ENCODE measurements at places on chromosomes 13 and 19.

DNA sequence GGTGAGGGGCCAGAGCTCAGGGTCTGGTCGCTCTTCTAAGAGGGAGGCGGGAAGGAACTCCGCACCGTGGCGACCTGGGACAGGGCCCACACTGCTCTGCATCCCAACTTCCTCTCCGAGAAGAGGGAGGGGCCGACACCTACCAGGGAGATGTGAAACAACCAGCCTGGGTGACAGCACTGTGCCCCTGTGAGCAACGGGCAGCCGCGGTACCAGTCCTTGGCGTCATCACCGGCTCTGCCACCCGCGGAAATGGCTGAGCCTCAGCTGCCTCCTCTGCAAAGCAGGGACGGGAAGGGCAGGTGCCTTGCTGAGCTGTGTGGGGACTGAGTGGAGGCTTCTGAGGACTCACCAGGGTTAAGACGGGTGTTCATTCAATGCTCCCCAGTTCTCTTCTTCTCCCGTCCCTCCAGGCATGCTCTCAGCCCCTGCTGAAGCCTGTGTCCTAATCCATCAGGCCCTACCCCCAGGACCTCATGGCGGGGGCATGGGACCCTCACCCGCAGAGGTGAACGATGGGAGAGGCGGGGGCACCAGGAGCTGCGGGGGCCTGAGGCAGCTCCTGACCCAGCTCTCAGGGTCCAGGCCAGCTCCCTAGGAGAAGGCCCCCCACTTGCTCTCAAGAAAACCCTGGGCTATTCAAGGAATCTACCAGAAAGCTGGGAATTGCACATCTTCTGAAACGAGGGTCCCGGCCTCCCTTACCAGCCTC lies 9.3 kb downstream of the ZNF787 start:
- DNase-seq, result no peak

DNA sequence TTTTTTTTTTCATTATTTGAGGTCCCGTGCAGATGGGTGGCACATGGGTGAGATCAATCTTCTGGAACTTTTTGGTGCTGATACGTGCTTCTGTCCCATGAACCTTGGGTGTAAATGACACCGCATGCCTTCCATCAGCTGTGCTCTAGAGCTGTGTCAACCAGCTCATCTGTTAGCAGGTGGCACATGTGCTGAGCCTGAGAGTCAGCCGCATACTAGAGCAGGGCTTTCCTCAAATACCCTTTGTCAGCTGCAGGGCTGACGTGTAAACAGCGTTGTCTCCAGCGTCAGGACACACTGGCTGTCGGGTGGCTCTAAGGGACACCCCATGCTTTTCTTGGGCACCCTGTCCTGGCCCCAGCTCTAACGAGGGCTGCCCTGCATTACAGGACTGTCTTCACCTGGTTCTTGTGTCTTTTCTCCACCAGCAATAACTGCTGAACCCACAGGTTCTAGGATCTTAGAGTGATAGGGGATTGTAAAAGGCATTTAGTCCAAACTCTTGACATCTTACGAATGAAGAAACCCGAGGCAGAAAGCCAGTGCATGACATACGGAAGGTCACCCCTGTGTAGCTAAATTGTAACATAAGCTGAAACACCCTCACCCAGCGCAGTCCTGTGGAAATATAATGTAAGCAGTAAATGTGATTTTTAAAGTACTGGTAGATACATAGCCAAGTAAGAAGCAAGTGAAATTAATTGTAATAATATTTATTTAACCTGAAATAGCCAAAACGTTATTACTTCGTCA lies 119.5 kb downstream of the LRCH1 start:
- no peak for DNase-seq

GRCh38 chr13:75785130-75785529 lies 149.0 kb downstream of the LMO7 start:
- peak; percentile 43 for DNase-seq

- peak; percentile 6 for DNase-seq
Measured at GRCh38 chr13:62294244-62294643, 878.6 kb upstream of the PCDH20 start.

GRCh38 chr13:42040730-42041010 lies 7.8 kb upstream of the DGKH start:
- no peak for DNase-seq

DNA sequence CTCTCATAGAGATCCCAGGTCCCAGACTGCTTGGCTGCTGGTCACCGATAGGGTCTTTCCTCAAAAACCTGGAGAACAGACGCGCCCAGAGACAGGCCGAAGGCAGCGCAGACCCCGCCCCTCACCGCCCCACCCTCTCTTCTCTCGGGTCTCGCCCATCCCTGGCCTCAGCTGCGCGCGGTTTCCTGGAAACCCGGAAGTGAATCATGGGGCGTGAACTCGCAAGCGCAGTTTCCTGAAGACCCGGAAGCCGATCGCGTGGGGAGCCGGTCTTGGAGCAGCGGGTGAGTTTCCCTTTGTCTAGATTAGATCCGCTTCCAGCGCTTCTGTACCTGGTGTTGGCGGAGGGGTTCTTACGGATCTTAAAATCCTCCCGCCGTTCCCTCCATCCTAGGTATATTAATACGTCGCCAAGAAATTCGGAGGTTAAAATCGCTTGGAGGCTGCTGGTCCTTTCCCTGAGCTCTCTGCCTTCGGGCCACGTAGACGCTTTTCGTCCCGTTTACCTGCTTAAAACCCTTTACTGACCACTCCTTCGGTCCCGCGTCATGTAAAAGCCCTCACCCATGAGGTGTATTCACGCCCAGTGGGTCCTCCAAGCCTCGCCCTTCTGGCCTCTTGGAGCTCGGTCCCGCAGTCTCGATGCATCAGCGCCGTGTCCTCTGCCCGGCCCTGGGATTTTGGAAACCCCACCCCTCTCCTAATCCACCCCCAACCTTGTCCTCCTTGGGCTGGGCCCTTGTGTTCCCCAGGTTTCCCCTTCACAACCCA lies at the start of gene ZNF578:
TSS of gene ZNF578 (plus strand) at position 230 of the 771 bp plus-strand sequence. CDS start 48,293 bp downstream, outside the sequence.
- peak; percentile 84 for DNase-seq

DNA sequence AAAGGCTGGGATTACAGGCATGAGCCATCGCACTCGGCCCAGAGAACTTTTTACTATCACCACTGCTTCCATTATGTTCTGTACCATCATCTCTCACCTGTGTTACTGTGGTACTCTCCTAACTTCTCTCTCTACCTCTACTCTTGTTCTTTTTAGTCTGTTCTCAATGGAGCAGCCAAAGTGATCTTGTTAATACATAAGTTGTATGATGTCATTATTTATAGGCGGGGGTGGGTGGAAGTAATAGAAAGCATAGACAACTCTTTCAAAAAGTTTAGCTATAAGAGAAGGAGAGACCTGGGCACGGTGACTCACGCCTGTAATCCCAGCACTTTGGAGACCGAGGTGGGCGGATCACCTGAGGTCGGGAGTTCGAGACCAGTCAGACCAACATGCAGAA lies 3.0 kb downstream of the ZNF570 start:
- DNase-seq, result no peak

GRCh38 chr19:51681286-51681941 lies 11.7 kb upstream of the SPACA6 start:
- no peak for DNase-seq

GRCh38 chr13:99760456-99760855 lies 211.1 kb downstream of the ZIC5 start:
- DNase-seq, result no peak

DNA sequence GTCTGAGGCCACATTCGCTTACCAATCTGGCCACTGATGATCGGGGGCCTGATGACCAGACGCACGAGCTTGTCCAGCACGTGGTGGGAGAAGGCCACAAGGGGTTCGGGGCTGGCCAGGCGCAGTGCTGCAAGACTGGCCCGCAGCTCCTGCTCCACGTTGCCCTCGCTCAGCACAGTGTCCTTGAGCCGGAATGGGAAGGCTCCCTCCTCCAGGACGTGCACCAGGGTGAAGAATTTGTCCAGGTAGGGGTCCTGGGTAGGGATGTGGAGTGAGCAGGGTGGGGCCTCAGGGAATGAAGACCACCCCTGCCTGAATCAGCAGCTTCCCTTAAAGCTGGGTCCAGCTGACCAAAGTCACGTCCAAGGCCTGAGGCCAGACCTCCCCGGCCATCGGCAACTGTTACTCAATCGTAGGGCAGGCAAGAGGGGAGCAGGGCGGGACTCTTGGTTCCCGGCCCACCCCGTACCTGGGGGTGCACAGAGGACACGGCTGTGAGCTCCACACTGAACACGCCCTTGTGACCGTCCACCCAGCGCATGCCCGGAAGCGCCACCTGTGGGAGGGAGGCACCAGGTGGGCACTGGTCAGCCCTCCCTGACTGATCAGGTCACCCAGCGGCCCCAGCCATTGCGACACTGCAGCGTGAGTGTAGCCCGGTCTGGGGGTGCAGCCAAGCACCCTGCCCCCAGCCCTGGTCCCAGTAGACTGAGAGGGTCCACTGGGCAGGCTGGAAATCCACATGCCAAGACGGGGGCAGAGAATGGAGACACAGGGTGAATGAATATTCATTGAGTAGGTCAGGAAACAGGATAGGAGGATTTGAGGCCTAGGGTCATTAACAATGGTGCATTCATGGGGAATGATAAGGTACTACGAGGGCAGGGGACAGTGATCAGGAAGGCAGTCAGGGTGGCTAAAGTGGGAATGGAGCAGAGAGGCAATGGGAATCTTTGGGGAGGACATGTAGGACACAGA lies 2.8 kb upstream of the ANGPTL8 start:
- no peak for DNase-seq

DNA sequence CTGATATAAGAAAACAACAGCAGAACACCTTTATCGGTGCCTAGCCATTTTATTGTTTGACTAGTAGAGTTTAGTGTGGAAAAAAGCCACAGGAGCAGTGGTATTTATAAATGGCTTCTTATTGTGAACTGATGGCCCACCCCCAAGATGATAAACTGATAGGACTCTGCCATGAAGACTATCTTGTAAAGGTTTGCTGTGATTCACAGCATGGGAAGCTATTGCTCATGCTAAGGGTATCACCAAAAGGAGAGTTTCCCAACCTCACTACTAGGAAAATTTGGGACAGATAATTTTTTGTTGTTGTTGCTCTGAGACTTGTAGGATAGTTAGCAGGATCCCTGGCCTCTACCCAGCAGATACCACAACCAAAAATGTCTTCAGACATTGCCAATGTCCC lies 12.0 kb upstream of the SLC7A1 start:
- DNase-seq, result peak; percentile 46

DNA sequence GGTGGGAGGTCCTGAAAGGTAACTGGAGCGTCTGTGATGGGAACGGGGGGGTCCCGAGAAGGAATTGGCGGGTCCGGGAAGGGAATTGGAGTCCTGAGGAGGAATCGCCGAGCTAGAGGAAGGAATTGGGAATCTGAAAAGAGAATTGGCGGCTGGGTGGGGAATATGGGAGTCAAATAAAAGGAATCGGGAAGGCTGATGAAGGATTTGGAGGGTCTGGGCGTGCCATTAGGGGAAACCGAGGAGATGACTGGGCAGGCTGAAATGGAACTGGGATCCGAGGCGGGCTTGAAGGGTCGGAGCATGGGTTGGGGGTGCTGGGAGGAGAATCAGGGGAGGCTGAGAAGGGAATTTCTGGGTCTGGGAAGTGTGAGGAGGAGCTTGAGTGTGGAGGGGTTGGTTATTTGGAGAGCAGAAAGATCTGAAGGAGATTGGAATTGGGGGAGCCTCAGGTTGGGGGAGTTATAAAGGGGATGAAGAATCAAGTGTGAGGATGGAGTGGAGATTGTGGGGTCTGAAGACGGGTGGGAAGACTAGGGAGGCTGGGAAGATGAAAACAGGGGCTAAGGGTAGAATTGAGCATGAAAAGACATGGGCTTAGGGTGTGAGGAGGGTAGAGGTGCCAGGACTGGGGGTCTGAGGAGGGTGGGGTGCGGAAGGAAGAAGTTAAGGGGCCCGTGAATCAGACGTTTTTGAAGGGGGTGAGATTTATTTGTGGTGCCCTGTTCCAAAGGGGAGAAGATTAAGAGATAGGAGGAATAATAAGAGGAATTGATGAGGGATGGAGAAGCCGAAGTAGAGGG lies 718 bp downstream of the ACTN4 start:
- DNase-seq, result no peak
